ENCODE measurements at places on chromosomes 7 and 10.

DNA sequence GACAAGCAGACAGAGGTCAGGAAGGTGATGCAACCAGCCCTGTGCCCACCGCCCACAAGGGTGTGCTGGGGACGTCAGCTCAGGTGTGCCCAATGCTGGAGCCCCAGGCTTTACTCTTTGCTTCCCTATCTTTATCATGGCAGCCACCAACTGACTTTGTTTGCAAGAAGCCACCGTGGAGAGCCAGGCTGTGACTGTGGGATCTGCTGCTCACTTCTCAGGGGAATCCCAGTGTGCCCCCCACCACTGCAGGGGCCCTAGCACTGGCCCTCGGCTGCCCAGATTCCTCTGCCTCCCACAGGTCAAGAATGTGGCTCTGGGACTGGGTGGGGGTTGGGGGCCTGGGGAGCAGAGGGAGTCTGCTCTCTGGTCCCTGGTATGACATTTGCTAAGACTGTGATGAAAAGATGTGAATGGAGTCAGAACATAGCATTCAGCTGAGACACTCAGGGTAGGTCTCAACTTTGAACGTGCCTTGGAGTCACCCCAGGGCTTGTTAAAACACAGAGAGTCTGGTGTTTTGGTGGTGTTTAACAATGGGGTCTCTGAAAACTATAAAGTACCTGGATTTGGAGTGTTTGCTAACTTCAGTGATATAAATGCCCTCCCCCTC is 47.3 kb downstream of the ARHGAP22 start:
- DNase-seq, result no peak

DNA sequence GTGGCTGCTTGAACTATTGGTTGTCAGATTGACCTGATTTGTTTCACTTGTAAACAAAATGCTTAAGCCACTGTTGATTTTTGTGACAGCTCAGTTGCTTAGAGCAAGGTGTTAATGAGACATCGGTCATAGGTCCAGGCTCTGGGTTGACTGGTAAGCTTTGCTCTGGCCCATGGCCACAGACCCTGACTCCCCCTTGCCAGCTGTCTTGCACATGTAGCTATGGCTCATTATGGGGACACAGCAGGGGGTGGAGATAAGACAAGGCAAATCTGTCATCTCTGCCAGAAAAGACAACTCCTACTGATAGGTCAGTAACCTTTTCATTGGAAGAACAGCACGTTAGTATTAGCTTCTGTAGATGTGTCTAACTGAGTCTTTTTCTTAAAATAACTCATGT is 95.3 kb downstream of the KAT6B start:
- DNase-seq, result no peak

GRCh38 chr10:92242910-92243671 is 47.8 kb downstream of the CPEB3 start:
- no peak for DNase-seq

GRCh38 chr7:89661876-89662275 is 492.4 kb upstream of the STEAP1 start:
- DNase-seq, result no peak

- no peak for DNase-seq
Observed at GRCh38 chr10:17202999-17203398, 1.5 kb upstream of the TRDMT1 start.

GRCh38 chr10:24862589-24862988 is 89.8 kb downstream of the PRTFDC1 start:
- DNase-seq, result no peak

DNA sequence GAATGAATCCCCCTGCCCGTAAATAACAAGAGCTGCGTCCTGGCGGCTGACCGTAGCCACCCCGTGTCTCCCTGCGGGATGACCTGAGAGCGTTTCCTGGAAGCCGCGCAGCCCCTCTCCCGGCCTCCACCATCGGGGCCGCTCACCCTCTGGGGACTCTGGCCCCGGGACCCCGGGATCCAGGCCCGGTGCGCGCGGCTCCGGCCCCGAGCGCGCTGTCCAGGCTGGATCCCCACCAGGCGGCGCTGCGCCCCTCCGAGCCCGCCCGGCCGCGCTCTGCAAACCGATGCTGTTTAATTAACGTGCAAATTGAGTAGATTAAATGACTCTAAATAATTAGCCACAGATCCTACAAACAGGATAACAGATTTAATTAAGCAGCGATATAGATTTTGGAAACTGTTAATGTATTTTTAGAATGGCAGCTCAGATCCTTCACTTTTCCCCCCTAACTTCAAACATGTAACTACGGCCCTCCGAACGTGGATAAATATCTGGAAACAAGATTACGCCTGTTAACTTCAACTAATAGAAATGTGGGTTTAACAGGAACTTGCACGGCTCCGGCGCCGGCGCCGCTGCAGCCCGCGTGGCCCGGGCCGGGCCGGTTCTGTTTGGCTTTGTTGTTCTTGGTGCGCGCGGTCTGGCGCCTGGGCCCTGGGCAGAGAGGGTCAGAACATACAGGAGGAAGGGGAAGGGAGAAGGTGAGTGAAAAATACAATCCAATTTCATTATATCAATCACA is 7.1 kb upstream of the UNCX start:
- DNase-seq, result no peak

GRCh38 chr10:126919426-126919825 is 14.2 kb downstream of the DOCK1 start:
- DNase-seq, result peak; percentile 72
